GM20000 (cell line): ENCODE measurements at places on chromosomes 16 and 17.

DNA sequence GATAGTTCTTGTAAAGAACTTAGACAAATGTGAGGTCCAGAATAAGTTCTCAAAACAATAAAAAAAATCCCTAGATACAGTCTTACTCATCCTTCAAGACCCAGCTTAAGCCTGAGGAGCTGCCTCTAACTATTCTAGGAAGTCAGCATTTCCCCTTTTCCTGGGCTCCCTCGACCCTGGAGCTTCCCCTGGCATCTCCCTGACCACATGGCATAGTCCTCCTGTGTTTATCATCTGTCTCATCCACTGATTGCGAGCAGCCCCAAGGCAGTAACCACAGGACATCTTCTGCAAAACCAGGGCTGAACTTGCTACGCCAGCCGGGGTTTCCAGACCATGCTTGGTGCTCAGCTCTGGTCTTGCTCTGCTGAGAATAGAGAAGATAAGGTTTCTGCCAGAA, 36.7 kb upstream of the NLRP1 start:
- DNase-seq, result no peak

- no peak for DNase-seq
These were observed 184.4 kb upstream of the HS3ST3A1 start for GRCh38 chr17:13785981-13786598.

- peak; percentile 79 for DNase-seq
These were observed 43.0 kb upstream of the TANGO6 start for GRCh38 chr16:68800257-68800875.

DNA sequence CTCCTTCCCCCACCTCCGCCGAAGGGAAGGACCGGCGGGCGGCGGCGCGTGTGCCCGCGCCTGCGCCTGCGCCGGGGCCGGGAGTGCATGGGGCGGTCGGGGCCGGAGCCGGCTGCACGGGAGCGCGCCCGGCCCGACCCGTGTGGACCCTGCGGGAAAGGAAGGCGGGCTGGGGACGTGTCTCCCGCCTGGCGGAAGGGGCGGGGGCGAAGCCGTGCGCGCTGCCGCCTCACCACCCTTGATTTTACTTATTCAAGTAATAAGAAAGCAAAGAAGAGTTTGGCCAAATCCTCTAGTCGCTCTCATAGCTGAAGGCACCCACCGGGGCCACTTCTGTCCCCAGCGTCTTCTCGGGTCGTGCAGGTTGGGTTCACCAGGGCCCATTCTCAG, 596 bp upstream of the PFN1 start:
- peak; percentile 93 for DNase-seq

GRCh38 chr16:74020095-74020670, 276.4 kb upstream of the PSMD7 start:
- DNase-seq, result no peak

DNA sequence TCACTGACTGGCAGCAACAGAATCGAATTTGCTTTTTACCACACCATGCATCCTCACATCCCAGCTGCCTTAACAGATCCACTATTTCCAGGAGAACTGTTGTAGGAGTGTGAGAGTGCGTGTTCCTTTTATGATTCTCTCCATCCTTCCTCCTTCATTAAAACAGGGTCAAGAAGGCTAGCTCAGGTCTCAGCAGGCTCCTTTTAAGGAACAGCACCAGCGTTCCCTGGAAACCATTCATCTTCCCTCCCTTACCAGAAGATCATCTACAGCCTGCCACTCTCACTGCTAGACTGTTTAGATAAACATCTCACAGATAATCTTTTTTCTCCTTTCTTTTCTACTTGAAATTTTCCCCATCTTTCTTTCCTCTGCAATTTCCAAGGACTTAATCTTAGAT, 1531.9 kb upstream of the CDH8 start:
- no peak for DNase-seq

DNA sequence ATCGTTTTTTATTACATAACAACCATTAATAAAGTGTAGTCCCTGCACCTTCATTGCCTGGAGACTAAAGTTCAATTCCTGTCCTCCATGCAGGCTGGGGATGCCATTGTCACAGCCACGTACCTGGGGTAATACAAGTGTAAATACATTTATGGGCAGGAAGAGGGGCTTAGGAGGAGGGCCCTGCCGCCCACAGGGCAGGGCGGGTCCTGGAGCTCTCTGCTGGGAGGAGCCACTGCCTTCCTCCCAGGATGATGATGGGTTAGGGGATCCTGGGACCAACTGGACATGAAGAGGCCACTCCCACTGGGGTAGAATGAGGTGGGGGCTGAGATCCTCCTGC, 44.1 kb upstream of the SLC38A10 start:
- no peak for DNase-seq

GRCh38 chr16:80577485-80578280, 36.9 kb downstream of the DYNLRB2 start:
- no peak for DNase-seq

- no peak for DNase-seq
These were observed 6.9 kb downstream of the ADCY9 start for GRCh38 chr16:4109250-4109736.

DNA sequence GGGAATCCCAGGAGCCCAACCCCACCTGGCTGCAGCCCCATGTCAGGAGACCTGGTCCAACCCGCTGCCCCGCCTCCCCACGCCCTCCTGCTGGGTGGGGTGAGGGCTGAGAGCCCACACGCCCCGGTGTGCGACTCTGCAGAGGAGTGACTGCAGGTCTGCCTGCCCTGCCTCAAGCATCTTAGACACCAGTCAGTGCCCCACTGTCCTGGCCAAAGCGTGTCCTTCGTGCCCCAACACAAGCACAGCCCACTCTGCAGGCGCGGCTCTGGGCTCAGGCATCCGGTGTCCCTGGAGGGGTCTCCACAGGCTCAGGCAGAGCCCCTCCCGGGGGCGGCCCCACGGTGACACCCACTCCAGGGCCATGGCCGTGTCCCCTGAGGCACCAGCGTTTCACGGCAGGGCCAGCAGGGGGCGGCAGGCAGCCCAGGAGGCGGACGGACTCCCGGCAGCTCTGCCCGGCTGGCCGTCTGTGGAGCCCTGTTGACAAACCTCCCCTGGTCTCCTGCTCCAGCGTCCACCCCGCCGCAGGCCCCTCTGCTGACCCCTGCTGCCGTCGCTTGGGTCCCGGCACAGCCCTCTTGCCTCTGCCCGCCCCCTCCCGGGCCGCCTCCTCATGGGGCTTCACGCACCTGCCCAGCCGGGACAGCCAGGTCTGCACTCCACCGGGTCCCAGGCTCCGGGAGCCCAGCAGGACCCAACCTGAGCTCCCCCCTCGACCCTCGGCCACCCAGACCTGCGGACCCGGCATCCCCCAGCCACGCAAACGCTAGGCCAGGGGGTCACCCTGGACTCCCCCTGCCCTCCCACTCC, 8.6 kb upstream of the UBE2I start:
- peak; percentile 87 for DNase-seq

DNA sequence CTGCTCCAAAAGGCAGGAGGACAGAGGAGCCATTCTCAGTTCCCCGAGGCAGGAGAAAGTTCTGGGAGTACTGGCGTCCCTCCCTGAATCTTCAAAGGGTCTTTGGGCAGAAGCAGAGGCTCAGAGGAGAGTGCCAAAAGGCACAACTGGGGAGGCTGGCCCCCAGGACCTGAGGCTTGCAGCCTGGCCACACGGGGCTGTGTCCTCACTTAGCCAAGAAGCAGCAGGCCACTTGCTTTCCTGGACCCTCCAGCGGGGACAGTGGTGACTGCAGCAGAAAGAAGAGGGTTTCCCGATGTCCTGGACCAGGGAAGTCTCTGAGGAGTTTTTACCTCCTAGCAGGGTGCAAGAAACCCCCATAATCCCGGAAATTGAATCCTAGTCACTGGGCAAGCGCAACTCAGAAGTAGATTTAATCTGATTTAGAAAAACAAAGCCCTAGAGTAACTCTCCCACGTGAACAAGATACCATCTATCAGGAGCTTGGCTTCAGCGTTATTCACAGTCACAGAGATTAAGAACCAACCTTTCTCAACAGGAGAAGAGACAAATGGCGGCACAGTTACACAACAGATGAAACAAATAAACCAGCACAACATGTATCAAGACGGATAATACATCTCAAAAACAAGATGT, 25.5 kb upstream of the BCO1 start:
- no peak for DNase-seq

DNA sequence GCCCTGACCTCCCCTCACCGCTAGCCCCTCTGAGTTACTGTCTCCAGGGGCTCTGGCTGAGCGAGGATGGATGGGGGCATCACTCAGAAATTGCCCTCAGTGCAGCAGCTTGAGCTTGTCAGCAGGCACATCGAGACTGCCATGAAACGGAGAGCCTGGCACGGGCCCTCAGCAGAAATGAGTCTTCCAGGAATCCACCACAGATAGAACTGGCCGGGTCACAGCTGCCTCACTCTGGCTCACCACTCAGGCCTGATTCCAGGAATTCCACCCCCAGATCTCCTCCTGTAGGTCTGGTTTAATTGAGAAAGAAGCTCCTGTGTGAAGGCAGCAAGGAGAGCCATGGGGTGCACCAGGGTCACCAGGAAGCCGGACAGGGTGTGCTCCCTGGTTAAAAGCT, 85.5 kb downstream of the GSG1L start:
- no peak for DNase-seq

DNA sequence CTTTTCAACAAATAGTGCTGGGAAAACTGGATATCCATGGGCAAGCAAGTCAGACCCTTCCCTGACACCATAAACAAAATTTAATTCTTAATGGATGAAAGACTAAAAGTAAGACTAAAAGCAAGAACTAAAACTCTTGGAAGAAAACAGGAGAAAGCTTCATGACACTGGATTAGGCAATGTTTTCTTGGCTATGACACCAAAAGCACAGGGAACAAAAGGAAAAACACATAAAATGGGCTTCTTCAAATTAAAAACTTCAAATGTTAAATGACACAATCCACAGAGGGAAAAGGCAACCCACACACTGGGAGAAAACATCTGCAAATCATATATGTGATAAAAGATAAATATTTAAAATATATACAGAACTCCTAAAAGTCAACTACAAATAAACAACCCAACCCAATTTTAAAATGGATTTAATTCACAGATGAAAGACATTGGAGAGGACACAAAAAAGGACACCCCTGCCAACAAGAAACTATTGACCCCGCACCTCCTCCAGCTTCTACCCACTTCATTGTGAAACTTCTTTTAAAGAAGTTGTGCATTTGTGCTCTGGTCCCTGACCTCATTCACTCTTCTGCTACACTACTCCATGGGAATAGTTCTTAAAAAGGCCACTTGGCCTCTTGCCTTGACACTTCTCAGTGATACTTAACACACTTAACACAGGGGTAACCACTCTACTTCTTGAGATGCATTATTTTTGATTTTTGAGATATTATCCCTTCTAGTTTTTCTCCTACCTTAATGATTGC, 80.3 kb downstream of the TRIM37 start:
- no peak for DNase-seq

DNA sequence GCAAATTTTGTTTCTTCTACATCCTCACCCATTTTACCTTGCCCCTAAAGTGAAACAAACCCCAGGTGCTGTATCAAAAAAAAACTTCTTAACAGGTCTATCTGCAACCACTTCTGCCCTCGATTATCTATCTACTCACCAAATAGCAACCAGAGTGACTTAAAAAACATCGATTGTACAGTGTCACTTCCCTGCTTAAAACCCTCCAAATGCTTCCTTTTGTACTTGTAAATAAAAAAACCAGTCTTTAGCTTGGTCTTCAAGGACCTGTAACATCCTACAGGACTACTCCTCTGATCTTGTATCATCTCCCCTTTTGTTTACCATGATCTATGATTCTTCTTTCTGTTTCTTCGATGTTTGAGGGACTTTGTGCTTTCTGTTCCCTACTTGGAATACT, 82.7 kb upstream of the CORO6 start:
- no peak for DNase-seq

DNA sequence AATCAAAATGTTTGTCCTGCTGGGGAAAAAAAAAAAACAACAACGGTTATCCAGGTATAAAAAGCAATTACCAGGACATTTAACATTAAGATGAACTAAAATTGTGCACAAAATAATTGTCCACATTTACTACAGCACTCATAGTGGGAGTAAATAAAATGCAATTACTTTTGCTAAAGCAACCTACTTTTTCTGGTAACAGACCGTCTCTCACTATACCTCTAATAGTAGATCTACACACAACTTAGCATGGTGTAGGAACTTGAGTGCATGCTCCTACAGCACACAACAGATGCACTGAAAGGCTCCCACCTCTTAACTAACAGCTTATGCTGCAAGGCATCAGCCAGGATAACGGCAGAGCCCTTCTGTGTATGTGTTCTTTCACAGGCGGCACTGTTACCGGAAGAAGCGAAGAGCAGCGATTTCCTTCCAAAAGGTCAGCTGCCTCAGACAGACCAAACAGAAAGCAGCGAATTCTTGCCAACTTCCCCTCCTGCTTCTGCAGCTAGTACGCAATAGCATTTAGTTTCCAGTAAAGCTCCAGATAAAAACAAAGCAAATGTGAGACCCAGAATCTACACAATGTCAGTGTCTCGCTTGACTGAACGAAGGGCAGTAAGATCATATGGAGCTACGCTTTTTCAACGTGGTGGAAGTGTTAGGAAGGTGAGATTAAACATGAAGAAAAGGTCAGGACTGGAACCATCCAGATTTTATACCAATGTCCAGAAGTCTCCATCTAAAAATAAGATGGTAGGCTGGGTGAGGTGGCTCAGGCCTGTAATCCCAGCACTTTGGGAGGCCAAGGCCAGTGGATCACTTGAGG, 27.6 kb downstream of the STAT5B start:
- DNase-seq, result peak; percentile 75

DNA sequence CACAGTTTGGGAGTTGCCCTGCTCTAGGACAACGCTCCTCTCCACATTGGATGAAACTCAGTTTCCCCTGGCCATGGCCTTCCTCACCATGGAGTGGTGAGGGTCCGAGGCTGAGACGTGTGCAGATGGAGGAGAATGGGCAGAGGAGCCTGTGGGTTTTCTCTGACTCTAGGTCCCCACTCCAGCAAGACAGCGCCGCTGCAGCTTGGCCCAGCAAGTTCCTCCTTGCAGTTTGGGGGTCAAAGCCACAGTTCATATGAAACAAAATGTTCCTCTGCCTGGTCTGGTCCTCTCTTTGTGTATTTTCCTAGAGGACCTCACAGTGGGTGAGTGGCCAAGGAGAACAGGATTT, 2.3 kb downstream of the C16orf54 start:
- DNase-seq, result no peak

- DNase-seq, result no peak
These were observed 35.8 kb downstream of the ADAMTS18 start for GRCh38 chr16:77399066-77399465.

GRCh38 chr17:77341069-77341541, 200.3 kb downstream of the SEC14L1 start:
- no peak for DNase-seq

DNA sequence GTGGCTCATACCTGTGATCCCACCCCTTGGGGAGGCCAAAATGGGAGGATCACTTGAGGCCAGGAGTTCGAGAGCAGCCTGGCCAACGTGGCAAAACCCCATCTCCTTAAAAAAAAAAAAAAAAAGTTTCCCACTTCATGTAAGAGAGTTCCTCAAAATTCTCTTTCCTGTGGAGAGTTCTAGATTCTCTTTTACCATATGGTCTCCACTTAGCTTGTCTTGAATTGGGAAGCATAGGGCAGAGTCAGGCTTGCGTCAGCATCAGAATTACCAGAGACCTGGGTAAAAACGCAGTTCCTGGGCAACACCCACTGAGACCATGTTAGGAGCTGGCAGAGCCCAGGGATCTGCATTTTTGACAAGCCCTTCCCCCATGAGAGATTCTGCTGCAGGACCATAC, 158.4 kb downstream of the CCDC182 start:
- no peak for DNase-seq

- DNase-seq, result no peak
These were observed 154.8 kb downstream of the SALL1 start for GRCh38 chr16:50996166-50996829.
